H1 (cell line): ENCODE measurements at places on chromosomes 6 and 20.
A peak's percentile ranks its signal among the peaks of the same experiment; 100 is the strongest.

DNA sequence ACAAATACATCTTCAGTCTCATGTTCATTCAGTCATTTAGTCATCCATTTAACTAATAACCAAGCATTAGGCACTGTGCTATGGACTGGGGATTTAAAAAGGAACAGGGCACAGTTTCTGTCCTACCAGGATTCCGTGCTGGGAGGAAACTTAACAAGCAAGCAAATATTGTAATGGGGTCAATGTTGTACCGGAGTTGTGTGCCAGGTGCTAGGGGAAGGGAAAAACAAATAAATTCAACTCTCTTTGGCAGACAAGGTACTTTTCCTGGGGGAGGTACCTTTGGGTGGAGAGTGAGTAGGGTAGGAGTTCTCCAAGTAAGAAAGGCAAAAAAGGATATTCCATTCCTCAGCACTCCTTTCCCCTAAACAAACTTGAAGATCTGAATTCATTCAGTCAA, 90.3 kb downstream of the OLIG3 start:
- peaks cover 3% of the 10 kb centered on the region; the same call in 1 of the 2 replicates for H3K4me1 ChIP-seq
- no peak for DNase-seq
- H3K27ac ChIP-seq: no peak overlapping the region
- H3K4me3 ChIP-seq: no peak overlapping the region
- H3K27me3 ChIP-seq: no peaks in the 10 kb centered on the region

- H3K27ac ChIP-seq: no peak overlapping the region
- H3K36me3 ChIP-seq: no peaks in the 10 kb centered on the region
- no peaks in the 10 kb centered on the region for H3K4me1 ChIP-seq
- no peak overlapping the region for H3K4me3 ChIP-seq
Observed at GRCh38 chr20:43285170-43285569, 95.5 kb upstream of the PTPRT start.

- peaks cover 24% of the 10 kb centered on the region for H3K36me3 ChIP-seq
- H3K27ac ChIP-seq: no peak overlapping the region
- H3K4me3 ChIP-seq: no peak overlapping the region
- H3K27me3 ChIP-seq: no peaks in the 10 kb centered on the region
Observed at GRCh38 chr20:32224463-32224862, 16.8 kb downstream of the POFUT1 start.

DNA sequence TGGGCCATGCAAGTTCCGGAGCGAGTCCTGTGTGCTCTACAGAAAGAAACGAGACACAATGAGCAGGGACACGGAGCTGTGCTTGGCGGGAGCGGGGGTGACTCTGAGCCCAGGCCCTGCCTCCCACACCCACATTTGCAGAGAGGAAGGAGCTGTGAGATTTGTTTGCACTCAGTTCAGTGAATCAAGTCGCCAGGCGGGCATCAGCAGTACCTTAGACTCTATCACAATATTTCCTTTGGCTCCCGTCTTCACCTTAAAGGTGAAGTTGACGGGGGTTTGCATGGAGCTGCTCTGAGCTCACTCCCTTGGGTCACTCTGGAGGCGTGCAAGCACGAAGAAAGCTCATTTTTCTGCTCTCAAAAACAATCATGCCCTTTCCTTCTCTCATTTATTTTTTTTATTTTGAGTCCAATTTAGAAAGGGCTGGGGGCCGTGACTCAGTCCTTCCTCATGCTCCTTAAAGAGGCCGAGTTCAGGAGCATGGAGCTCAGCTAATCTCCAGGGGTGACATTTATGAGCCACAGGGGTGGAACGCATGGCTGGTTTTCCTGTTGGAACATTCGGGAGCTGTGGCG, 188.2 kb downstream of the NFATC2 start:
- DNase-seq: no peak
- H3K4me1 ChIP-seq: no peaks in the 10 kb centered on the region
- no peak overlapping the region for H3K27ac ChIP-seq

DNA sequence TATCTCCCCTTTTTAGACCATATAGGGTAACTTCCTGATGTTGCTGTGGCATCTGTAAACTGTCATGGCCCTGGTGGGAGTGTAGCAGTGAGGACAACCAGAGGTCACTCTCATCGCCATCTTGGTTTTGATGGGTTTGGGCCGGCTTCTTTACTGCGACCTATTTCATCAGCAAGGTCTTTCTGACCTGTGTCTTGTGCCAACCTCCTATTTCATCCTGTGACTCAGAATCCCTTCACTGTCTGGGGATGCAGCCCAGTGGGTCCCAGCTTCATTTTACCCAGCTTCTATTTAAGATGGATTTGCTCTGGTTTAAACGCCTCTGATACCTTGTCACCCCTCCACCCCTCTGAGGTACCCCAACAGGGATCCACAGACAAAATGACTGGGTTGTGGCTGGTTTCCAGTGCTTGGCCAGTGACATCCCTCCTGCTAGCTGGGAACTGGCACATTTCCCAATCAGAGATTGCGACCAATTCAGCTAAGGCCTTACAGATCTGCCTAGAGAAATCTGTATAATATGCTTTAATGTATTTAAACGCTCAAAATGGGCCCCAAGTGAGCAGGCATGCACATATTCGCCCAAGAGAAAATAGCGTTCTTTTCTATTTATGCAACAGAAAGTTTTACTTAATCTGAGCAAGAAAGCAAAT, 315.6 kb upstream of the QKI start:
- DNase-seq: no peak
- no peak overlapping the region for H3K27ac ChIP-seq
- no peaks in the 10 kb centered on the region for H3K36me3 ChIP-seq
- H3K27me3 ChIP-seq: no peaks in the 10 kb centered on the region
- H3K4me3 ChIP-seq: no peak overlapping the region
- H3K4me1 ChIP-seq: peaks cover 3% of the 10 kb centered on the region

DNA sequence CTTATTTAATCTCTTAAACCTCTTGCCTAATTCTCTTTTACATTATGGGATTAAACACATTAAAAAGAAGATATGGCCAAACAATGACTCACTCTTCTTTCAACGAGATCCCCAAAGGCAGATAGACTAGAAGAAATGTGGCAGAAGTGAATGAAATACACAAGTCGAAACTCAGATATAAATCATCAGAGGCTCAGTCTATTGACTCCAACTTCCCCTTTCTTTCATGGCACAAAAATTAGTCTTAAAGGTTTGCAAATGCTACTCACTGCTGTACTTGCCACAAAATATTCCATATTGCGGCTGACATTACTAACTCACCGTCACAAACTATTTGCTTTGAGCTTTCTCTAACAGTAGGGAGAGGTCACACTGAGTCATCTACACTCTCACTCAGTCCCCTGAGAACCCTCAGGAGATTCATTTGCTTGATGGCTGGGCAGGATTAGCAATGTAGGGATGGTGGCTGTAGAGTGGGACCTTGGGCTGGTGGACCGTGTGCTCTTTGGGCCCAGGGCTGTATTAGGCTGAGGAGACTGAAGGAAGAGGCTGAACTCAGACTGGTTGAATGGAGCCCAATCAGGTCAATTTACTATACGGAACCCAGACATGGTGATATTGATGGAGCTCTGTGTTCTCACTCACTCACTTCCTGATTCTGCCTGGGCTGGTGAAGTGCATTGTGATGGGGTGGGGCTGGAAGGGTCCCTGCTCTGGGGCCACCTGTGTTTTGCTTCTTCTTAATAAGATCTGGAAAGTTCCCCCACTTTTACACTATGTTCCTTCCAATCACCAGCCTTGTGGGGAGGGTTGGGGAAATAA, 42.8 kb upstream of the UBR2 start:
- no peak overlapping the region for H3K27ac ChIP-seq
- DNase-seq: no peak
- H3K4me3 ChIP-seq: no peak overlapping the region
- H3K27me3 ChIP-seq: peaks cover 1% of the 10 kb centered on the region
- H3K36me3 ChIP-seq: no peaks in the 10 kb centered on the region

- no peak for DNase-seq
- no peaks in the 10 kb centered on the region for H3K36me3 ChIP-seq
- no peak overlapping the region for H3K27ac ChIP-seq
- H3K4me1 ChIP-seq: no peaks in the 10 kb centered on the region
- no peak overlapping the region for H3K4me3 ChIP-seq
- H3K27me3 ChIP-seq: peaks cover 5% of the 10 kb centered on the region
Observed at GRCh38 chr20:61045876-61046585, 206.0 kb upstream of the CDH4 start.

DNA sequence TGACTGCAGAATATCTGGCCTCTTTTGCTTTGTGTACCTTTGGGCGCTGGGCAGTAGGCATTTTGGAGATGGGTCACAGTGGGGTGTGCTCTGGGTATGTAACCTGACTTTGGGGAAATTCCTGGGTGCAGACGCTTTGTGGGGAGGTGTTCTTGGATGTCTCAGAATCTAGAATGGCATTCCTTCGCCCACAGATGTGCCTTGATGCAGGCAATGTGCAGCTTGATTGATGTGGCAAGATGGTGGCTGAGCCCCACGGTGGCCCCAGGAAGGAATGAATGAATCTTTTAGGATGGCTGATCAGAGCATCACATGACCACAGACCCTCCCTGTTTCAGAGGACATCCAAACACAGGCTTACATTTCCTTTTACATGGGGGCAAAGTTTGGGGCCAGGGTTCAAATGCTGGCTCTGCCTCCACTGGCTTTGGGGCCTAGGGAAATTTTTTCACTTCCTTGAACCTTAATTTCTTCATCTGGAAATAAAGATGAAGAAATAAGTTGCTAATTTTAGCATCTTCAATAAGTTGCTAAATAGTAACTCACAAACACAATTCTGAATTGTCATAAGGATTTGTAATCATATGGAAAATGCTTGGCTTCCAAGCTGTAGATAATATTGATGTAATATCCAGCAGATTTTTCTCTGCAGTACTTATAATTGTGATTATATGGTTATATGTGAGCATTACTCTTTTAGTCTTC, 5.6 kb downstream of the PPP1R16B start:
- peaks cover 8% of the 10 kb centered on the region for H3K4me1 ChIP-seq
- H3K36me3 ChIP-seq: no peaks in the 10 kb centered on the region
- H3K4me3 ChIP-seq: no peak overlapping the region
- DNase-seq: no peak
- H3K27ac ChIP-seq: no peak overlapping the region

DNA sequence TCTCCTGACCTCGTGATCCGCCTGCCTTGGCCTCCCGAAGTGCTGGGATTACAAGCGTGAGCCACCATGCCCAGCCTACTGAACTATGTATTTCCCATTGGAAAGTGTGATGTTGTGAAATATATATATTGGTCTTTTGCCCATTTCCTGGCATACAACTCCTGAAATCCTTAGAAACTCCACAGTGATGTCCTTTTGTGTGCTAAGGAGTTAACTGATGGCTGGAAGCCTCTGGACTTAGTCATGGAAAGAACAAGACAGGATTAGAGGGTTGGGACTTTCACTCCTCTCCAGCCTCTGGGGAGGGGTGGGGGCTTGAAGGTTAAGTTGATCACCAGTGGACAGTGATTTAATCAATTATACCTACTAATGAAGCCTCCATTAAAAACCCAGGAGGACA, 7.1 kb downstream of the PANK2 start:
- no peak overlapping the region for H3K27ac ChIP-seq
- H3K4me1 ChIP-seq: no peaks in the 10 kb centered on the region; the same call in 1 of the 2 replicates
- H3K4me3 ChIP-seq: no peak overlapping the region
- H3K36me3 ChIP-seq: peaks cover 2% of the 10 kb centered on the region; the same call in 1 of the 2 replicates
- no peak for DNase-seq
- H3K27me3 ChIP-seq: no peaks in the 10 kb centered on the region

- H3K4me3 ChIP-seq: no peak overlapping the region
- no peak for DNase-seq
- H3K4me1 ChIP-seq: no peaks in the 10 kb centered on the region
- no peaks in the 10 kb centered on the region for H3K36me3 ChIP-seq
- no peak overlapping the region for H3K27ac ChIP-seq
- H3K27me3 ChIP-seq: no peaks in the 10 kb centered on the region
Observed at GRCh38 chr6:2203264-2203663, 42.1 kb downstream of the GMDS start.

GRCh38 chr20:47150403-47151152, 205.9 kb downstream of the ZMYND8 start:
- peaks cover 3% of the 10 kb centered on the region for H3K4me1 ChIP-seq
- peak; percentile 84 for DNase-seq
- H3K4me3 ChIP-seq: no peak overlapping the region
- H3K36me3 ChIP-seq: no peaks in the 10 kb centered on the region
- H3K27me3 ChIP-seq: no peaks in the 10 kb centered on the region

GRCh38 chr20:45402946-45403345, 5.1 kb upstream of the DBNDD2 start:
- peaks cover 20% of the 10 kb centered on the region for H3K27me3 ChIP-seq
- no peaks in the 10 kb centered on the region for H3K4me1 ChIP-seq
- no peak for DNase-seq

- no peak overlapping the region for H3K27ac ChIP-seq
- H3K4me3 ChIP-seq: no peak overlapping the region
- no peaks in the 10 kb centered on the region for H3K4me1 ChIP-seq
- DNase-seq: no peak
- H3K36me3 ChIP-seq: no peaks in the 10 kb centered on the region
Observed at GRCh38 chr6:116398316-116399010, 27.7 kb downstream of the DSE start.

DNA sequence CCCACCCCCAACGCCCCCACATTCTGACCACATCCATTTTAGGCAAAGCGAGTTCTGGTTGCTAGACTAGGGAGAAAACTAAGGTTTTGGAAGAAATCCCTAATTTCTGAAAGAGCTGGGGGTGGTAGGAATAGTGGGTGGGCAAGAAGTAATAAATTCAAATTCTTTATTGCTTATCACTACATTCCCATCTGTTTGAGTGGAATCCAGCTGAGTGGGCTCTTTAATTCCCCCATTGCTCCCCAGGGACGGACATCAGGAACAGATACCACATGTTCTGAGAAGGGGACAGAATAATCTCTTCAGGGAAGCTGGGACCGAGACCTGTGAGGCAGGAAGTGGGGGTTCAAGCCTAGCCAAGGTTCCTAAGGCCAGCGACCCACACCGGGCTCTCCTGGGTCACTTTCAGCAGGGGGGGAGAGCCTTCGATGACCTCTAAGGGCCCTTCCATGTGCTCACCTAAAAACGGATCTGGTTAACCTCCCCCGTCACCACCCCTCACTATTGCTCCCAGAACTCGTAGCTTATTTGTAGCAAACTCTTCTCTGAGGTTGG, 42.3 kb upstream of the MRPS10 start:
- no peak overlapping the region for H3K27ac ChIP-seq
- no peak for DNase-seq
- H3K27me3 ChIP-seq: no peaks in the 10 kb centered on the region

GRCh38 chr6:168494726-168495125, 53.7 kb downstream of the SMOC2 start:
- no peaks in the 10 kb centered on the region for H3K36me3 ChIP-seq
- no peak overlapping the region for H3K27ac ChIP-seq
- H3K4me1 ChIP-seq: peaks cover 13% of the 10 kb centered on the region
- no peak overlapping the region for H3K4me3 ChIP-seq
